ENCODE measurements at places on chromosomes 3 and 15.
A peak's percentile ranks its signal among the peaks of the same experiment; 100 is the strongest.

- peaks cover 17% of the 10 kb centered on the region for H3K4me1 ChIP-seq
- H3K27ac ChIP-seq, result peak overlapping the region; percentile 69
- DNase-seq, result no peak
These were observed 13.6 kb downstream of the NISCH start for GRCh38 chr3:52469001-52469400.

DNA sequence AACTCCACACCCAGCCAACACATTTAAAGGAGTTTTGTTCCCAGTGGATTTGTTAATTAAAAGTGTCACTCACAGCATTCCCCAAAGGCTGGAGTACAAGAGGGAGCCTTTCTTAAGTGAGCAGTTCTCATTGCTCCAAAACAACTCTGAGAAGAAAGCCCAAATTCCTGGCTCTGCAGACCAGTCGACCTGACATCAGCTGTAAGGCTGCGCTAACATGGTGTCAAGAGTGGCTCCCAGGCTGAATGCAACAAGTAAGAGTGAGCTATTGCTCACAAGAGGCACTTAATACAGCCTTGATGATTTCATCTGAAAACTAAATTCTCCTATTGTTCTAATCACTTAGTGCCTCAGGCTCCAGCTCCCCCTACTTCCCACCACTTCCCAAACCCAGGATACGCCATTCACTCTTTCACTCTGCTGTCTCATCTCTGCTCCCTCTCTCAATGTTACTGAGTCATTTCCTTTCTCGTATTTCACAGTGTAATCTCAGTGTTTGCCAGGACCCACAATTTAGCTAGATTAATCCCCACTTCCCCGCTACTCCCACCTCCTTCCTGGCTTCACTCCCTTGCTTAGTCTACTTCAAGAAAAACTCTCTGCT lies 81.8 kb downstream of the WWTR1 start:
- peak; percentile 59 for DNase-seq
- no peaks in the 10 kb centered on the region for H3K36me3 ChIP-seq
- peaks cover 22% of the 10 kb centered on the region for H3K4me1 ChIP-seq
- peak overlapping the region; percentile 84 for H3K27ac ChIP-seq
- no peaks in the 10 kb centered on the region for H3K27me3 ChIP-seq

DNA sequence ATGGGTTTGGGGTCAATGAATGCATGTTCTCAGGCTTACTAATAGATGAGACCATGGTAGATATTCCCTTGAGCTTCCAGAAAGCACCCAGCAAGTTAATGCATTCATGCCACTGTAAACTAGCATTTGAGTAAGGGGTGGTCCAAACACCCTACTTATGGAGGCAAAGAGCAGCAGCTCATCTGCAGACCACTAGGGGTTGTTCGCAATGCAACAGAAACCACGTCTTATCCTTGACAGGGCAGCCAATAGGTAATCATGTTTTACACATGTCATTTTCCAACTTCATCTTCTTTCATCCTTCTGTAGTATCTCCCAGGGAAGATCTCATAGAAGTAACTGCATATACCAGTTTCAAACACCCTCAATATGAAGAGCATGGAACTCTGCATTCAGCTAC lies 330.2 kb downstream of the RORA start:
- H3K27ac ChIP-seq, result no peak overlapping the region
- no peaks in the 10 kb centered on the region for H3K27me3 ChIP-seq
- no peak for DNase-seq
- no peak overlapping the region for H3K4me3 ChIP-seq
- peaks cover 13% of the 10 kb centered on the region for H3K4me1 ChIP-seq

GRCh38 chr3:10600726-10601125 lies 95.3 kb upstream of the ATP2B2 start:
- H3K27ac ChIP-seq, result no peak overlapping the region
- H3K27me3 ChIP-seq, result peaks cover 3% of the 10 kb centered on the region
- no peak for DNase-seq
- no peaks in the 10 kb centered on the region for H3K4me1 ChIP-seq
- H3K36me3 ChIP-seq, result no peaks in the 10 kb centered on the region

DNA sequence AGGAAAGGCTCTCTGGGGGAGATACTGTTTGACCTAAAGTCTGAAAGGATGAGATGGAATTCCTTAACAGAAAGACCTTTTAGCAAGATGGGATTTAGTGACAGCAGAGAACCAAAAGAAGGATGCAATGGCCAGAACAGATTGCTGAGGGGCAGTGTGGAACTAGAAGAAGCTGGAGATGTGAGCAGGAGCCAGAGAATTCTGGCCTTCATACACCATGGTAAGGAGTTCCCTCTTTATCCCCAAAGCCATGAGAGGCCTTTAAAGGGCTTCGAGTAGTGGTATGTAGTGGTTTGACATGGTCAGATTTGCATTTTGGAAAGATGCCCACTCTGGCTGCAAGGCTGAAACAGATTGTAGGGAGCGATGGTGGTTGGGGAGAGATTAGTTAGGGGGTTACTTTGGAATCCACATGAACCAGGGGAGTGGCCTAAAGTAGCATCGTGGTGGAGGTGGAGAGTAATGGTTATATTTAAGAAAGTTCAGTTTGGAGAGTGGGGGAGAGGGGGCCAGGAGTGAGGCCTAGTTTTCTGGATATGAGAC lies 34.0 kb upstream of the NPHP3 start:
- H3K27me3 ChIP-seq, result no peaks in the 10 kb centered on the region
- H3K4me1 ChIP-seq, result no peaks in the 10 kb centered on the region
- no peak overlapping the region for H3K4me3 ChIP-seq
- DNase-seq, result no peak

DNA sequence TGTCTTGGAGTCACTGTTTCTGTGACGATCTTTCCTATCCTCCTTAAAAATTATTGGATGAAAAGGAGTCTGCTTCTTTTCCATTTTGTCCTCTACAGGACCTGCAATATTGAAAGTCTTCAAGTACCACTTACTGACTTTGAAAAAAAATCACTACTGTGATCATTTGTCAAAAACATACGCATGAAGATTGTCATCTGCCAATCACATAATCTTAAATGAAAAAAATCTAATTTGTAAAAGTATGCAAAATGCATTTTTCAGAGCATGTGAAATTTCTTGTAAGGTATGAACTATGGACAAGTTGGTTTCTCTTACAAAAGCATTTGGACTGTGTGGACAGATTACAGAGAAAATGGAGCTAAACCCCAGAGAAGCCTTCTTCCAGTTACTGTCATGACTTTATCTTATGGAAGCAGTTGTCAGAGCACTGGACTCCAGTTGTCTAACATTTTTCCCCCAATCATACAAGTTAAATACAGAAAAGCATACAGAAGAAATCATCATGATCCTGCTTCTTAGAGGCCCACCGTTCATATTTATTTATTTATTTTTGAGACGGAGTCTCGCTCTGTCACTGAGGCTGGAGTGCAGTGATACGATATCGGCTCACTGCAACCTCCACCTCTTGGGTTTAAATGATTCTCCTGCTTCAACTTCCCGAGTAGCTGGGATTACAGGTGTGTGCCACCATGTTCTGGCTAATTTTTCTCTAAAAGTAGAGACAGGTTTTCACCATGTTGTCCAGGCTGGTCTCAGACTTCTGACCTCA lies 3.4 kb upstream of the PXK start:
- H3K4me3 ChIP-seq, result no peak overlapping the region
- no peaks in the 10 kb centered on the region for H3K27me3 ChIP-seq
- H3K36me3 ChIP-seq, result no peaks in the 10 kb centered on the region
- no peak for DNase-seq
- no peak overlapping the region for H3K27ac ChIP-seq
- H3K4me1 ChIP-seq, result peaks cover 9% of the 10 kb centered on the region

Measured in hepatocyte (in vitro differentiated cells).